ENCODE measurements at places on chromosomes 2 and 18.

DNA sequence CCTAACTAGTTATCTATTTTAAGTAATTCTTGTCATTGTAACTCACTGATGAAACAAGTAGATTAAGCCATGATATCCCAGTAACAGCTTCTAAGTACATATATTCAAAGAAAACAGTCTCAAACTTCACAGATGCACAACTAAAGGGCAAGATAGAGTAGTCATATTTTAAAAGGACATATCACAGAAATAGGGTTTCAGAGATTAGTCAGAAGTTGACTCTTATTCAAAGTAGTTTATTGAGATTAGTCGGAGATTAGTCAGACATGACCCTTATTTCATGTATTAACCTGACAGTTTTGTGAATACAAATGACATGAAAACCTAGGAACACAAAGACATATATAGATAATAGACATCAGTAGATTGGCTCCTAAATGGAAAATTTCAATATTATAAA, 15.9 kb upstream of the CHAC2 start:
- H3K4me1 ChIP-seq, result no peaks in the 10 kb centered on the region
- no peak for DNase-seq
- no peaks in the 10 kb centered on the region for H3K27me3 ChIP-seq
- no peak overlapping the region for H3K4me3 ChIP-seq

DNA sequence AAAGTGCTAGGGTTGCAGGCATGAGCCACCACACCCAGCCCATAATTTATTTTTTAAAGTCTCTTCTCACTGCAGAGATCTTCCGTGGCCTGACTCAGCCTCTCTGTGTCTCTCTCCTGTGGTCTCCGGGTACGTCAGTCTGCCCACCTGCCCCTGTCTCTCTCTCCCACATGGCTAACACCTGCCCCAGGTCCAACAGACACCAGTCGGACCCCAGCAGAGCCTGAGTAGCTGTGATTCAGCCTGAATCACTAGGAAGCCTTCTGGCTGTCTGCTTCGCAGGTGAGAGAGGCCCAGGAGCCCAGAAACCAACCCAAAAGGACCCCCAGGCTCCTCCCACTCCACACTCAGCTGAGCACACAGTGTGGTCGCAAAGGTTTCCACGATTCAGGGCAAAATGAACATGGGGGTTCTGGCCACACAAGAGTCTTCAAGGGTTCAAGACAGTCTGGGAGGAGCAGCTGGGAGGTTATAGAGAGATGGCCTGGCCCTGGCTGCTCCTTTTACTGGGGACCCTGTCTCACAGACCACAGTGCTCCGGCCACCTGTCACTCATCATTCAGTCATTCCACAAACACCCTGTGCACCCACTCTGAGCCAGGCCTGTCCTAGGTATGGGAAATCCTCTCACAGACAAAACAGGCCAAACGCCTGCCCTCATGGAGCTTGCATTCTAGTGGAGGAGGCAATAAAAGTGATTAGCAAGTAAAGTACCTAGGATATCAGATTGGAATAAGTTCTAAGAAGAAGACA, 8.6 kb downstream of the RUFY4 start:
- no peaks in the 10 kb centered on the region for H3K4me1 ChIP-seq
- no peak overlapping the region for H3K27ac ChIP-seq
- H3K4me3 ChIP-seq, result no peak overlapping the region
- no peak for DNase-seq

DNA sequence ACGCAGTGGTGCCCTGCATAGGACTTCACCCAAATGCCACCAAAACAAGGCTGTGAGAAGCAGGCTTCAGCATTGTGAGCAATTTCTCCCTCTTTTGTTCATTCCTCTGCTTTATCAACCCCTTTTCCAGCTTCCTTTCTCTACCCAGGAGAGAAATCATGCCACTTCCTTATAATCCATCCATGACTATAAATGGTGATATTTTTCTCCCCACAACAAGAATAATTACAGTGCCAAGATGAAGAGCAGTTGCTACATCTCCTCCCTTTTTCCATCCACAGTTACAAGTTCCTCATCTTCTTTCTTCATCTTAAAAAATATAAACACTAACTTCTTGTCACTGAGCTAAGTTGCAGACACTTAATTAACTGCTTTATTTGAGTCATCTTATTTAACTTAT, 167.2 kb downstream of the ANTXR1 start:
- H3K27me3 ChIP-seq, result no peaks in the 10 kb centered on the region
- H3K4me1 ChIP-seq, result peaks cover 10% of the 10 kb centered on the region

DNA sequence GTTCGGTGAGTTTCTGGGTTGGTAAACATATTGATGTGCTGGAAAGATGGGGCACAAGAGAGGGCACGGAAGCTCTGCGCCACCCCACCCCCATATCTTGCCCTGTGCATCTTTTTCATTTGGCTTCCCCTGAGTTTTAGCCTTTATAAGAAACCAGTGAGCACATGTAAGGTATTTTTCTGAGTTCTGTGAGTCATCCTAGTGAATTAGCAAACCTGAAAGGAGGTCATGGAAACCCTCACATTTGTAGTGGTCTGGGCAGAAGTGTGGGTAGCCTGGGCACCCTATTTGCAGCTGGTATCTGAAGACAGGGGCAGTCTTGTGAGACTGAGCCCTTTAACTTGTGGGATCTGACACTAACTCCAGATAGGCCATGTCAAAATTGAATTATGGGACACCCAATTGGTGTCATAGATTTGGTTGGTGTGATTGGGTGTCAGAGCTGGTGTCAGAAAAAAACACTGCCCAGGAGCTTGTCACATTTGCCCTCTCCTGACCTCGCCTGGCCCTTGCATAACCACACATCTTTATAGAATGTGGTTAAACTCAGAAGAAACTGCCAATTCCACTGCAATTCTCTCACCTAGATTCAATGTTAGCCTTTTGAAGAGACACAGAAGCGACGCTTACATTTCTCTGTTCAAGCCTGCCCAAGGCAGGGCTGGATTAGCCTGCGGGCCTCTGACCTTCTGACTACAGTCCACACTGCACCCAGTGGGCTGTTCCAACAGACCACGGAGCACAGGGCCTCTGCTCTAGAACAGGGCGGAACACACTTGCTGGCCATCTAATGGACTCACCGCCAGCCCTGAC, 12.0 kb upstream of the GALM start:
- H3K4me3 ChIP-seq, result no peak overlapping the region
- H3K27ac ChIP-seq, result no peak overlapping the region
- no peaks in the 10 kb centered on the region for H3K4me1 ChIP-seq

- H3K27ac ChIP-seq, result no peak overlapping the region
- no peaks in the 10 kb centered on the region for H3K36me3 ChIP-seq
- no peak for DNase-seq
- no peak overlapping the region for H3K4me3 ChIP-seq
Measured at GRCh38 chr2:217611056-217611455, 391.7 kb downstream of the TNS1 start.

GRCh38 chr2:62440281-62440946, 65.6 kb downstream of the TMEM17 start:
- H3K27me3 ChIP-seq, result no peaks in the 10 kb centered on the region
- no peaks in the 10 kb centered on the region for H3K4me1 ChIP-seq
- H3K4me3 ChIP-seq, result no peak overlapping the region
- no peaks in the 10 kb centered on the region for H3K36me3 ChIP-seq
- DNase-seq, result no peak

DNA sequence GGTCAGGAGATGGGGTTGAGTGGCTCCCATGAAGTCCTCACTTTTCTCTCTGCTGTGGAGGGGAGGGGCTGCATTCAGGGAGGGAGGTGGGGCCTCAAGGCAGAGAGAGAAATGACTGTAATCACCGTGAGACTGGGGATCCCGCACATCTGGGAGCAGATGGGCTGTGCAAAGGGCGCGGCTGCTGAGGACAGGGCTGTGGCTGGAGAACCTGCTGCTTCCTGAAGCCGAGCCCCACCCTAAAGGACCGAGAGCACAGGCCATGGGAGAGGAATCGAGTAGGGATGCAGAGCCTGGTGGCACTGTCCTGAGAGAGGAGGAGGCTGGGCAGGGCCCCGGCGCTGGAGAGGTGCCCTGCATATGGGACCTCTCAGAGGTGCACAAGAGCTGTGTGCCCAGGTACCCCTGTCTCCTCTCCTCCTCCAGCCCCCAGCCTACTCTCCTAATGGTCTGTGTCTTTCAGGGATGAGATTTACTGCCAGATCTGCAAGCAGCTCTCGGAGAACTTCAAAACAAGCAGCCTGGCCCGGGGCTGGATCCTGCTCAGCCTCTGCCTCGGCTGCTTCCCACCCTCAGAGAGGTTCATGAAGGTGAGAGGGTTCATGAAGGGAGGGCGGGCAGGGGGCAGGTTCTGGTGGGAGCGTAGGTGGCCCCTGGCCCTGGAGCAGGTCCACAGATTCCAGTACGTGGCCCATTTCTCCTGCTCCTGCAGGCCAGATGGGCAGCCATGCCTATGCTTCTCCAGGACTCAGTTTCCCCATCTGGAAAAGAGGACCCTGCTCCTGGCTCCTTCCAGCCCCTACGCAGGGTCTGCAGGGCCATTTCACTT, 25.9 kb upstream of the GPR17 start:
- no peaks in the 10 kb centered on the region for H3K36me3 ChIP-seq
- H3K27me3 ChIP-seq, result no peaks in the 10 kb centered on the region
- H3K4me3 ChIP-seq, result no peak overlapping the region
- DNase-seq, result no peak
- H3K4me1 ChIP-seq, result no peaks in the 10 kb centered on the region
- H3K27ac ChIP-seq, result no peak overlapping the region

- H3K27me3 ChIP-seq, result no peaks in the 10 kb centered on the region
- H3K27ac ChIP-seq, result no peak overlapping the region
- H3K4me3 ChIP-seq, result no peak overlapping the region
Measured at GRCh38 chr2:64655873-64656272, 2.2 kb upstream of the SERTAD2 start.

GRCh38 chr2:191501561-191502168, 176.3 kb upstream of the NABP1 start:
- H3K27ac ChIP-seq, result no peak overlapping the region
- H3K4me3 ChIP-seq, result no peak overlapping the region
- peak; percentile 88 for DNase-seq
- H3K4me1 ChIP-seq, result peaks cover 9% of the 10 kb centered on the region
- H3K36me3 ChIP-seq, result no peaks in the 10 kb centered on the region
- H3K27me3 ChIP-seq, result no peaks in the 10 kb centered on the region

DNA sequence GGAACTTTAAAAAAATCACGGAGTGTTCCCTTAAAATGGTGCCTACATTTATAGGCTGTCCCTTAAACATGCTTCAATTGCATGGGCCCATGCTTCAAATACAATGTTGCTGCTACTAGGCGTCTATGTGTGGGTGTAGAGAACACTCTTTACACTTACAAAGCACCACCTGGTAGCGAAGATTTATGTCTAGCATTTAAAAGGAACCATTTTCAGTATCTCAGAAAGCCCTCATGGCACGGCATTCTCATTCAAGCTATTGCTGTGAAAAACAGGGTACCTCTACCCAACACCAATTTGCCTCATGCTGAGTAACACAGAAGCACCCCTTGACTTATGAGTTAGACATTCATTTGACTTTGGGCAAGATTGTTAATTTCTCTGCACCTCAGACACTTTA, 112.9 kb upstream of the CNTNAP5 start:
- no peak for DNase-seq
- H3K4me1 ChIP-seq, result no peaks in the 10 kb centered on the region
- no peak overlapping the region for H3K4me3 ChIP-seq
- H3K36me3 ChIP-seq, result no peaks in the 10 kb centered on the region
- no peaks in the 10 kb centered on the region for H3K27me3 ChIP-seq
- no peak overlapping the region for H3K27ac ChIP-seq

GRCh38 chr18:58525517-58525916, 103.4 kb downstream of the ALPK2 start:
- DNase-seq, result no peak
- H3K4me3 ChIP-seq, result no peak overlapping the region
- H3K36me3 ChIP-seq, result no peaks in the 10 kb centered on the region
- no peaks in the 10 kb centered on the region for H3K27me3 ChIP-seq
- H3K27ac ChIP-seq, result no peak overlapping the region

DNA sequence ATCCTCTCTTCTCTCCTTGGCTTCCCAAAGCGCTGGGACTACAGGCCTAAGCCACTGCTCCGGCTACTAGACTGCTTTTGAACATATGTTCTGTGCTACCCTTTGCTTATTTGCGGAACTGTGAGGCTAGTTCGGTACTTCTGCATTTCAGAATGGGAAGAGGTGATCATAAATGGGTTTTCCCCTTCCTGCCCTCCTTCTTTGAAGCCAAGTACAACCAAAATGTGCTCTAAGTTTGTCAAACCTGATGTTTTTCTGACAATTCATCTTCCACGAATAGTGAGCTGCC, 1.7 kb upstream of the ESCO1 start:
- no peak overlapping the region for H3K4me3 ChIP-seq
- no peak for DNase-seq
- no peaks in the 10 kb centered on the region for H3K36me3 ChIP-seq
- no peak overlapping the region for H3K27ac ChIP-seq
- no peaks in the 10 kb centered on the region for H3K4me1 ChIP-seq

DNA sequence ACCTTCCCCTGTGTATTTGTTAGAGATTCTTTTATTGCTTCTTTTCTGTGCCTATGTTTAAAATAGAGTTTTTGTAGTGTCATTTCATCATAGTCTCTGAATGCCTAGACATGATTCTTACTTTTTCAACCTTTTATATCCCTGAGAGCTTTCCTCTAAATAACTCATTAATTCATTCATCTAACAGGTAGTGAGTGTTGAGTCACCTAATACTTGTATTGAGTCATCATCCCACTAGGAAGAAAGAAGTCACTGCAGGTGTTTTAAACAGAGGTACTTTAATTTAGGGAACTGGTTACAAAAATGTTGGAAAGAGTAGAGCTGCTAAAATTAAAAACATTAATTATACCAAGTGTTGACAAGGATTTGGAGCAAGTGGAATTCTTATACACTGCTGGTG, 18.5 kb upstream of the NMS start:
- no peaks in the 10 kb centered on the region for H3K27me3 ChIP-seq
- no peak overlapping the region for H3K4me3 ChIP-seq
- H3K4me1 ChIP-seq, result no peaks in the 10 kb centered on the region
- no peaks in the 10 kb centered on the region for H3K36me3 ChIP-seq
- DNase-seq, result no peak
- H3K27ac ChIP-seq, result no peak overlapping the region

GRCh38 chr2:186637497-186637800, 47.6 kb downstream of the ITGAV start:
- H3K4me3 ChIP-seq, result no peak overlapping the region
- H3K27ac ChIP-seq, result no peak overlapping the region
- DNase-seq, result no peak
- H3K36me3 ChIP-seq, result peaks cover under 1% of the 10 kb centered on the region
- no peaks in the 10 kb centered on the region for H3K27me3 ChIP-seq

DNA sequence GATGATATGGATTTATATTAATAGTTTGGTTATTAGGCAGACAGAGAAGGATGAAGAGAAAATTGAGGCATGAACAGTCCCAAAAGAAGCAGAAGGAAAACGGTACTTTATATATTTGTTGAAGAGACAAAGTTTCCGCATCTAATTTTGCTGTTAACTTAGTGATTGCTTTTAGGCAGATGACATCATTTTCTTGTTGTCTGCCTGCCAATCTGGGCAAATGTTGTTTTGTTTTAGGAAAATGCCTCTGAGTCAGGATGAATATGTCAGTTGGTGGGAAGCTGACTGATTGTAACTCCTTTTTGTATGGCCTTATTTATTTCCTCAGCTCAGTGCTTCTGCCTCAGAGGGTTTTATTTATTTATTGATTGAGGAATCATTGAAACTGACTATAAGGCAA, 52.5 kb upstream of the CAVIN2 start:
- H3K27me3 ChIP-seq, result no peaks in the 10 kb centered on the region
- no peaks in the 10 kb centered on the region for H3K36me3 ChIP-seq
- no peak overlapping the region for H3K4me3 ChIP-seq
- no peak overlapping the region for H3K27ac ChIP-seq
- no peaks in the 10 kb centered on the region for H3K4me1 ChIP-seq
- DNase-seq, result no peak
